Skeletal muscle cell (primary cell): ENCODE measurements at places on chromosomes 6 and 20.

DNA sequence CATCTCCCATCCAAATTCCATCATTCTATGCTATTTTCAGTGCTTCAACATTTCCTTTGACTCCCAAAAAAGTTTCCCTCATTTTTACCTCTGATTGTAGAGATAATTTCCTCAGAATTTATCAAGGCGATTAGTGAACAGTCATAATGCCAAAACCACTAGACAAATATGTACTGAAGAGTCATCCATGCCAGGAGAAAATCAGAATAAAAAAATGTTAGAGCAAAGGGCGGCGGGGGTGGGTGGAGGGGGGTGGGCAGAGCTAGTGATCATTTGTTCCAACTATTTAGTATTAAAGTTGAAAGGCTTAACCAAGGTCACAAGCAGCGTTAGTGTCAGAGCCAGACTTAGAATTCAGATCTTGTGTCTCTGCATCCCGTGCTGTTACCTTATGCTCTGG is 5.3 kb upstream of the ADGRF5 start:
- no peak for DNase-seq

- no peak for DNase-seq
These were observed 8.7 kb upstream of the FANCE start for GRCh38 chr6:35443341-35444030.

- no peak for DNase-seq
These were observed 72.5 kb downstream of the ITCH start for GRCh38 chr20:34435589-34435988.

GRCh38 chr20:11727708-11728107 is 190.0 kb upstream of the BTBD3 start:
- DNase-seq: no peak

DNA sequence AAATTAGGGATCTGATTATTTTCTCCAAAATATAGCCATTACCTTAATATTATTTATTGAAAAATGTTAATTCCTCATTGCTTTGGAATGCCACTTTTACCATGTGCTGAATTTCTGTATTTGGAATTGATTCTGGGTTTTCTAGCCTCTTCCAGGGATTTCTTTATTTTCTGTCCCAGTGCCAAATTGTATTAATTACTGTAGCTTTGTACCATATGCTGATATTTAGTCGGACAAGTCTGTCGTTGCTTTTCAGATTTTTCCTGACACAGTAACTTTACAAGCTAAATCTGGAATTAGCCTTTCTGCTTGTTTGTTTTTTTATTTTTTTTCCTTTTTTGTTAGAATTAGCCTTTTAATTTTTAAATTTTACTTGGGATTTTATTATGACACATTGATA is 10.9 kb upstream of the TMEM14B start:
- no peak for DNase-seq

- no peak for DNase-seq
These were observed 25.9 kb downstream of the ZBP1 start for GRCh38 chr20:57594092-57594951.

DNA sequence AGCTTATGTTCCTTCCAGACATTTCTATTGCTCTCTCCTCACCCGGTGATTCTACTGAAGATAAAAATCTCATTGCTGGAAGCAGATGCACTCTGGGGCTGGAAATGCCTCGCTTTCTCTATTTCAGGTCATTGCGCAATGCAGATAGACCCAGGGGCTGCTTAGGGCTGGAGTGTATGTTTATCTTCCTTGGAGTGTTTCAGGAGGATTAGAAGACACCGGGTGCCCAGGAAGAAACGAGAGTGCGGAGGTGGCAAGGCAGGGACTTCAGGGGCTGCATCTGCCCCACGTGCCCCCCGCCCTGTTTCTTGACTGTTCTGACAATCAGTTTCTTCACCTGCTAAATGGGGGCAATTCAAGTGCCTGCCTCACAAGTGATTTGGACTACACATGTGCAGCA is 45.6 kb upstream of the IYD start:
- DNase-seq: no peak

DNA sequence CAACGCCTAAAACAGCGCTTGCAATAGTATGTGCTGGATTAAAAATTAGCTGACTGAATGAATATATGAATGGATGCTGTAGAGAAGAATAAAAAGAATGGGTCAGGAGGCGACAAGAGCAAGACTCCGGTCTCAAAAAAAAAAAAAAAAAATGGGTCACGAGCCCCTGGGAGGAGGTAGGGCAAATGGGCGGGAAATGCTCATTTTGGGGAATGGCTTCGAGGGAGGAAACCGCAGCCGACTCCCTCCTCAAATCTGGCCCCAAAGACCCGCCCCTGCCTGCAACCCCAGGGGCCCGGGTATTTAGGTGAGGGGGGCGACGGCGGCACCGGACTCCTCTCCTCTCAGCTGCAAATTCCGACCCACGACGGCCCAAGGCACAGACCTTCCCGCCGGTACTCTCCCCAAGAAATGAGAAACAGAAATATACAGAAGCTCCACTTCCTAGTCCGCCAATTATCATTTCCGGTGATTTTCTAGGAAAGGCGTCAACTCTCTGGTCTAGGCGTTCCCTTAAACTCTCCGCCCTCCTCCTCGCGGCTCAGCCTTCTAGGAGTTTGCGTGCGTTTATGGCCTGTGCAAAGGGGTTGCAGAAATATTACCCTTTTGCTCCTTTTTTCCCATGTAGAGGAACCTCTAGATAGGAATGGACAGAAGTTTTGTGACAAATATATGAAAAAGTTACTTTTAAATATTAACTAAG is at the start of gene ZNF311:
TSS of gene ZNF311 (minus strand) at position 133 of the 703 bp plus-strand sequence. CDS start 1,361 bp downstream, outside the sequence.
- no peak for DNase-seq

DNA sequence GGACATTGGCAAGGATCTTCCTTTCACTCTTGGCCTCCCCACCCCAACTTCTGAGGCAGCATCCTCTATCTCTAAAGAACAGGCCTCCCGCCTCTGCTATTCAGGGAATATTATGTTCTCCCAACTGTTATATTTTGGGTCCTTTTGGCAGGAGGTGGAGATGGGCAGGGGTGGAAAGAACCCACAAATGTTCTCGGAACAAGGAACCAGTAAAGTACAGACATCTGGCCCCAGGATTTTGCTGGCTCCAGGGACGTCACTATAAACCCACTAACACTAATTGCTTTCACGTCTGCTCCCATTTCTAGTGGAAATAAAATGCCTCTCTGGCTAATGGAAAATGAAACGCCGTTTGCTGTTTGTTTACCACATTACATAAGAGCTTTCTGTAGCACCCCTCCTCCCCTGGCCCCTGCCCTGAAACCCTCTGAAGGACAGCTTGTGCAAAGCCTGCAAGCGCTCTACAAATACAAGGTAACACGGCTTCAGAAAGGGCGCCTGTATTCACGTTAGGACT is 77.7 kb upstream of the TBC1D7 start:
- no peak for DNase-seq

DNA sequence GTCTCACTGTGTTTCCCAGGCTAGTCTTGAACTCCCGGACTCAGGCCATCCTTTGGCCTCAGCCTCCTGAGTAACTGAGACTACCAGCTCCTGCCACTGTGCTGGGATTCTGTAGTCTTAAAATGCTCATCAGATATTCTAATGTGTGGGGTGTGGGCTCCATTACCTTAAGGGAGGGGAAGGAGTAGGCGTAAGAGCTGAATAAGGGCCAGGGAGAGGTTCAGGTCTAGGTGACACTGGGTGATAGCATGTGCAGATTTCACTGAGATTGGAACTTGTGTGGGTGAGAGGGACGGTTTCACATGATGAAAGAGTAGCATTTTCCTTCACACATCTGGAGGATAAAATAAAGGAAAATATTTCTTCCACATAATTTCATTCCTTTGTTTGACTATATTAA is 8.5 kb downstream of the AKAP12 start:
- DNase-seq: no peak

- no peak for DNase-seq
These were observed 94.7 kb upstream of the AHI1 start for GRCh38 chr6:135592276-135592675.

- DNase-seq: no peak
These were observed 4.4 kb downstream of the FIG4 start for GRCh38 chr6:109695468-109695867.

DNA sequence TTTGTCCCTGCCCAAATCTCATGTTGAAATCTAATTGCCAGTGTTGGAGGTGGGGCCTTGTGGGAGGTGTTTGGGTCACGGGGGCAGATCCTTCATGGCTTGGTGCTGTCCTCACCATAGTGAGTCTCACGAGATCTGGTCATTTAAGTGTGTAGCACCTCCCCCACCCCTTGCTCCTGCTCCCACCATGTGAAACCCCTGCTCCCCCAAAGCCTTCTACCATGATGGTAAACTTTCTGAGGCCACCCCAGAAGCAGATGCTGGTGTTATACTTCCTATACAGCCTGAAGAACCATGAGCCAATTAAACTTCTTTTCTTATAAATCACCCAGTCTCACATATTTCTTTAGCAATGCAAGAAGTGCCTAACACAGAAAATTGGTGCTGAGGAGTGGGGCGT is 19.9 kb upstream of the THBS2 start:
- no peak for DNase-seq

- no peak for DNase-seq
These were observed 25.9 kb downstream of the ADGRF1 start for GRCh38 chr6:47016261-47016660.

GRCh38 chr6:79607000-79607399 is 24.1 kb upstream of the SH3BGRL2 start:
- no peak for DNase-seq

GRCh38 chr20:17674722-17675518 is 7.1 kb downstream of the RRBP1 start:
- no peak for DNase-seq

DNA sequence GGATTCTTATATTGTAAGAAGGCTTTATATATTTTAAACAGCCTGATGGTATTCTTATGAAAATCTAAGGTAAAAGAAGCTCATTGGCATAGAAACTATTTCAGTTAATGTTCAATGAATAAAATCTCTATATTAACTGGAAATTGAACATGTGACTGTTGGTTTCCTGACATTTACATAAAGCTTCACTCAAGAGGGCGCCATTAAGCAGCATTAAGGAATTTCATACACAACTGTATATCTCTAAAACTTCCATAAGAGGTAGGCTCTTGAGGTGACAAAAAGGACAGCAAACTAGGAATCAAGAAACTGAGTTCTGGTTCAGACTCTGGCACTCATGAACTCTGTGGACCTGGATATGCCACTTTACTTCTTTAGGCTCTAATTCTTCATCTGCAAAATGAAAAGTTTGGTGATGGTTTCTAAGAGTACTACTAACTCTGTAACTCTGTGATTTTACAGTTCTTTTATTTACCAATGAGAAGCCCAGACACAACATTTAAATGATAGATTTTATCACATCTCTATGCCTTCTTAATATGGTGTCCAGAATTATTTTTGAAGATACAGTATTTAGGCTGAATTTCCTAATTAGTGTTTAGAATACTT is 147.5 kb downstream of the FLRT3 start:
- DNase-seq: no peak

- no peak for DNase-seq
These were observed 63.0 kb downstream of the LYRM2 start for GRCh38 chr6:89575562-89575960.

DNA sequence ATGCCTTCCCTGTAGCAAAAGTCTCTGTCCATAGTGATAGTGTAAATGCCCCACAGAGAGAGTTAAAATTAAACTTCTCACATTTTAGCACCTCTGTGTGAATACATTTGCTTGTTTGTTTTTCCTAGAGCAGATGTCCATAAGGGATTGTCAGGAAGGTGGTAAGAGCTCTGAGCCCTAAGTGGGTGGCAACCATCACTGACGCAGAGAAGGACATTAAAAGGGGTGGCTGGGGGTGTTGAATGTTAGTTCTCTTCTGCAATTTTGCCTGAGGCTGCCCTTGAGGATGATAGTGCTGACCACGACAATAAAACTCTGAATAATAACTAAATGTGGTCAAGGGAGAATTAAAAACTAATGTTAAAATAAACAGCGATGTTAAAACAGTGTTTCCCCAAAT is 174.3 kb upstream of the ID4 start:
- DNase-seq: no peak

DNA sequence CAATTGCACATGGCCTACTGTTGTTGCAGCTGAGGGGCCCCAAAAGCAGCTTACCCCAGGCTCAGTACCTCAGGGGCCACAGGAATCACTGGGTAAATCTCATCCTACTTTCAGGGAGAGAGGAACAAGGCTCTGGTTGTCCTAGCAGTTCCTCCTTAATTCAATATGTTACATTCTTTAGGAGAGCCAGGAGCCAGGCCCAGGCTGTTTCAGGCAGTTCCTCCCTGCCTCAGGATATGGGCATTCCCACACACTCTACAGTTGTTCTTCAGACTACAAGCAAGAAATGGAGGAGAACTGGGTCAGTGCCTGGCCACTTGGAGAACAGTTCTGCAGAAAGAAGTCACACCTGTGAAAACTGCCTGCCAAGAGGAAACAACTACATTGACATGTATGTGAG is 9.6 kb upstream of the BTN3A2 start:
- DNase-seq: no peak

DNA sequence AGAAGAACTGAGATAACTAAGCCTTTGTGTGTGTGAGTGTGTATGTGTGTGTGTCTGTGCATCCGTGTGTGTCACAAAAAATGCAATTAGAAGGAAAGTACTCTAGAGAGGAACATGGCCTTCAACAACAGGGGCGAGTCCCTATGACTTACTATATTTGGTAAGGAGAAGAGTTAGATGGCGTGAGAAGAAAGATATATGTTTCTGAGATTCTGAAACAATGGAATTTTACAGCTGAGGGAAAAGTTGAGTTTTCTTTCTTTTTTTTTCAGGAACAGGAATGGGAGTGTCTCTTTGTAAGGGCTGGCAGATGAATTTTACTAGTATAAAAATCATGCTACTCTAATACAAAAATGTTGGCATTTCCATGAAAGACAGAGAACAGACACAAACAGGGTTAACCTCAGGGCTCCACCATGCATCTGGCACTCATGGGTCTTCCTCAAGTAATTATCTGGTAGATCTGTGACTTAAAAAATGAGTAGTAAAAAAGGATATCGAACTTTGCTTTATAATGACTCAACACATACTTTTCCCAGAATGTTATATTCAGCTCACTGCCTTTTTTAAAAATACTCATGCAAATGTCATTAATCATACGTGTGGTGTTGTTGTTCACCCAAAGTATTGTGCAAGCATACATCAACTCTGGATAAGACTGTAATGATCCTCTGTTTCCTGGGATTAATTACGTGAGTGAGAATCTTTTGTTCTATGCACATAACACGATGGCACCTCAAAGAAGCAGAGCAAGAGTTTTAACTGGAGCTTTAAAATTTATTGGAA is 12.8 kb upstream of the SASH1 start:
- DNase-seq: peak; percentile 69

- DNase-seq: peak; percentile 36
These were observed 12.8 kb downstream of the ME1 start for GRCh38 chr6:83417880-83418663.

DNA sequence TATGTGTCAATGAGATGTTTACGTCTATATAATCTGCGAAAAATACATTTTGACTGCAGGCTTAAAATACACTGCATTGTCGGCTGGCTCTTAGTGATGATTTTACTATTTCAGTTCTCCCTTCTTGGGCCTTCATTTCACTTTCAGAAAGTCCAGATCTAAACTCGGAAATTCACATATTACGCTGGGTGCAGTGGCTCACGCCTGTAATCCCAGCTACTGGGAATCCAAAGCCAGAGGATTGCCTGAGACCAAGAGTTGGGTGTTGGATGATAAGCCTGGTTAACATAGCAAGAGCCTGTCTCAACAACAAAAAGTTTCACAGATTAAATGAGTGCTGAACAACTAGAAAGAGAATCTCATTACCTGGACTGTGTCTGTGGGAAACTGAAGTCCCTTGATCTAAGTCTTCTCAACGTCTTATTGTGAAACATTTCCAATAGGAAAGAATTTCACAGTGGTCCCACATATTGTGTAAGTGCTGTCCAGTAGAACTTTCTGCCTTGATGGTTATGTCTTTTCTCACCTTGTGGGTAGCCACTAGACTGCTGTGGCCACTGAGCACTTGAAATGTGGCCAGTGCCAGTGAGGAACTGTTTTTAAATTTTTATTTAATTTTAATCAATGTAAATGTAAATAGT is 1.9 kb downstream of the GINM1 start:
- no peak for DNase-seq
